ENCODE measurements at places on chromosomes 2 and 18.
A peak's percentile ranks its signal among the peaks of the same experiment; 100 is the strongest.

GRCh38 chr2:188422726-188423125, 131.1 kb downstream of the GULP1 start:
- no peak for DNase-seq

- DNase-seq: peak; percentile 55
Measured at GRCh38 chr2:112150447-112150846, 12.3 kb downstream of the FBLN7 start.

DNA sequence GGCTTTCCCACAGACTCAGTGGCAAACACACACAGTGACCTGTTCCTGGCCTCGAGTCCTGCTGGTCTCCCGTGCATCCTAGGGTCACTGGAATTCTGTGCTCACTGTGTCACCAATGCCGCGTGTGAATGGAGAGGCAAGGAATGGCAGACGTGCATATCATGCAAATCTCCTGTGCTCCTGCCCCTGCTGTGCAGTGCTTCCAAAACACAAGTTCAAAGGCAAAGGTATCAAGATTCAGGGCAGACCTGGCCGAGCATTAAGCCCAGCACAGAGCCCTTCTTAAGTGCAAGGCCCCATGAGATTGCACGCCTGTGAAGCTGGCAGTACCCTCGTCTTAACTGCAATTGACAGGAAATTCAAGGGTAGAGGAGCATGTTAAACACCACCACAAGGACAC, 129.1 kb downstream of the NDUFA10 start:
- no peak for DNase-seq

DNA sequence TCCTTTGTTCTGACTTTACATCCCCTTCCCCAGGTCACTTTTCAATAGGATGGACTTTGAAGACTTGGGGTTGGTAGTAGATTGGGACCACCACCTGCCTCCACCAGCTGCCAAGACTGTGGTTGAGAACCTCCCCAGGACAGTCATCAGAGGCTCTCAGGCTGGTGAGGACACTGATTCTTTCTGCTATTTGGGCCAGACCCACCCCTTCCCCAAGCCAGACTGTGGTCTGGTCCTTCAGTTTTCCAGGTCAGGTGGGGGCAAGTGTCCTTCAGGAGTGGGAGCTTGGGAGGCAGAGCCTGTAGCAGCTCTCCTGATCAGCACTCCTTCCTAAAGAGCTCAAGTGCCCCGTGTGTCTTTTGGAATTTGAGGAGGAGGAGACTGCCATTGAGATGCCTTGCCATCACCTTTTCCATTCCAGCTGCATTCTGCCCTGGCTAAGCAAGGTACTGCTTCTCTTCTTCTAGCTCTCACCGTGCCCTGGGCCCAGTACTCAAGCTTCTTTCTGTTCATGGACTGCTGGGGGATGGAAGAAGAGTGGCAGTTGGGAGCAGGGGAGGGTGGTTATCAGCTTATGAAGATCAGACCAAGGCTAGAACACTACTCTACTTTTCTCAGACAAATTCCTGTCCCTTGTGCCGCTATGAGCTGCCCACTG, 1.1 kb downstream of the RNF181 start:
- DNase-seq: no peak
